Fibroblast of skin of left quadriceps (primary cell): ENCODE measurements at places on chromosomes 1 and 21.

GRCh38 chr1:42370876-42371549 lies 9.6 kb upstream of the RIMKLA start:
- DNase-seq = no peak

- no peak for DNase-seq
These were observed 5.0 kb upstream of the PMVK start for GRCh38 chr1:154941333-154942013.

- DNase-seq = no peak
These were observed 229.9 kb downstream of the SLC45A1 start for GRCh38 chr1:8547791-8548190.

DNA sequence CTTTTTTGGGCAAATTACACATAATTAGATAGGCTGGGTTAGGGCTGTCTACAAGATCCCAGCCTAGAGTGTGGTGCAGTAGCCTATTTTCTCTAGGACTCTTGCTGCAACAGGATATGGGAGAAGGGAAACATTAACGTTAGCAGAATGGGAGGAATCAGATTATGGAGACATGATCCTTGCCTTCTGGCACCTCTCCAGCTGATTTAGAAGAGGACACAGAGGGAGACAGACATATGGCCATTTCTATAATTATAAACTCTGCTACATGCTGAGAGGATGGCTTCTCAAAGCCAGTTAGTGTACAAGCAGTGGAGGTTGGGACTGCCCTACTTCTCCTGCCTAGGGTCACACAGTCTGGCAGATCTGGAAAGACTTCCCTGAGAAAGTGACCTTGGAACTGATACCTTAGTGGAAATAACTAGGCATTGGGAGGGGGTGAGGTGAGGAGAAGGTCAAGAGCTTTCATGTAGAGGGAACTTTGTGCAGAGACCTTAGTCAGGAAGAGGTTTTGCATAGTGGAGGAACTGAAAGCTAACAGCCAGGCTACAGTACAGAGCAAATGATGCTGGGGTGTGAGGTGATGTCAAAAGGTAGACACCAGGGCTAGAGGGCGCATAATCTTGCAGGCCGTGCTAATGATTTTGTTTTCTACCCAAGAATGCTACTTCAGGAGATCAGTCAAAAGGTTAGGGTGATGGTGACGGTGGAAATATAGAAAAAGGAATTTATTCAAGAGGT lies 1.2 kb upstream of the CD1D start:
- DNase-seq = no peak

DNA sequence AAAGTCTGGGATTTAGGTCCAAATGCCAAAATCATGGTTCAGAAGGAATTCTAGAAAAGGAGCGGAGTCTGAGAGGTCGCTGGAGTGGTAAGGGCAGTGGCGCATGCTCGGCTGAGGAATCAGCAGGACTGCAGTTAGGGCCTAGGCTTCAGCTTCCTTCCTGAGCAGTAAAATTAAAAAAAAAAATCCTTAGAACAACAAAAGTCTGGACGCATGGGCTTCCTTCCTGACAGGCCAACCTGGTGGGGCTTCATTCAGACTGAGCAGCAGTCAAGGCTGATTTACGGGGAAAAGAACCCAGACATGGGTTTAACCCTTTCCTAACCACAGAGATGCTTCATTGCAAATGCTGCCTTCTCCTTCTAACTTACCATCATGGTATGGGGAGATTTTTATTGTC lies 17.1 kb downstream of the RNF220 start:
- DNase-seq = no peak

- DNase-seq = no peak
These were observed 5.1 kb upstream of the ZZZ3 start for GRCh38 chr1:77687519-77687906.

DNA sequence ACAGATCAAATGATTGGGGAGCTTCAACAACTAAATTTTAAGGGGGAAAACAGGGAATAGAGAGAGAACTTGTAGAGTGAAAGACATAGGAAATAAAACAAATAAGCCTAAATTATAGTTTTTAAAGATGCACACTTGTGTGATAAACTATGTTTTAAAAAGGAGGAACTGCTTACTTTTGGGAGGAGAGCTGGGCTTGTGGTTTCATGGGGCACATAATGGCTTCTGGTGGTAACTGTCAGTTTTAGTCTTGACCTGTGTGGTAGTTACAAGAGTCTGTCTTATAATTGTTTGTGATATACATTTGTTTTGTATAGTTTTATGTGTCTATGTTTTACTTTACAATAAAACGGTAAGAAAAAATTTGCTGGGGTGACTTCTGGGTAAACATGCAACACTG lies 165.3 kb downstream of the COL24A1 start:
- no peak for DNase-seq

GRCh38 chr1:229111703-229112319 lies 159.1 kb upstream of the RAB4A start:
- DNase-seq = no peak

- DNase-seq = no peak
These were observed 114.3 kb downstream of the DHRS3 start for GRCh38 chr1:12503709-12504108.
